ENCODE measurements at places on chromosomes 4 and X.

GRCh38 chr4:177737387-177737940 lies 295.2 kb upstream of the AGA start:
- DNase-seq, result no peak

GRCh38 chr4:19514276-19515070 lies 737.2 kb upstream of the SLIT2 start:
- no peak for DNase-seq

GRCh38 chr4:172168888-172169287 lies 355.7 kb downstream of the GALNTL6 start:
- DNase-seq, result no peak

- no peak for DNase-seq
Measured at GRCh38 chrX:24226176-24226575, 76.6 kb downstream of the ZFX start.

DNA sequence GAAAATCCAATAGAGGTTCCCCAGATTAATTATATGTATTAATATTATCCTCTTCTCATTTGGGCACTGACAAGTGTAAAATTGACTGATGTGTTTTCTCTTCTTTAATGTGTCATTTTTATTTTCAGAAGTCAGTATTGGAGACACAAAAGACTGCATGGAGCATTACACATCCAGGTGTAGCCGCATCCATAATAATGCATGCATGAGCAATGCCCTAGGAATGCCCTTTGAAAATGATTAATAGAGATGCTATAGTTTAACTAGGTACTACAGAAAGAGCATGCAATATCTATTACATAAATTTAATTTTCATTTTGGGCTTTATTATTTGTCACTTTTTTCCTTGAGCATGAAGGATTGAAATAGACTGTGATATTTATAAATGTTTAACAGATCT lies 509.9 kb downstream of the SPOCK3 start:
- DNase-seq, result no peak

DNA sequence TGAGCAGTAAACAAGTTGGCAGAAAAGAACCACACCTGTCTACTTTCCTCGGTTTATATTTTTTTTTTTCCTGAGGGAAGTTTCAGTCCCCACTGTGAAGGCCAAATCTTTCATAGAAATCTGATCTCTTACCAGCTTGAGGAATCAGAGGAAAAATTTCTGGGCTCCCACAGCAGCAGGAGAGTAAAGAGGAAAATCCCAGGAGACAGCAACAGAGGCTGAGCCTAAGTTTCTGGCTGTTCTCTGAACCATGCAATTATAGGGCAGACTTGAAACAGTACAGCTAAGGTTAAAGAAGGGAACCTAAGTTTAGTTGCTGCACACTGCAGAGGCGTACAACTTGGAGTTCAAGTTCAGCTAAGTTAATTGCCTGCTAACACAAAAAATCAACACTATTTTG lies 1090.9 kb upstream of the INTU start:
- no peak for DNase-seq
